ENCODE measurements at places on chromosomes 4 and X.

- DNase-seq = no peak
Observed at GRCh38 chrX:3290561-3290960, 55.9 kb downstream of the MXRA5 start.

GRCh38 chr4:142307857-142308256, 538.2 kb downstream of the INPP4B start:
- DNase-seq = no peak

DNA sequence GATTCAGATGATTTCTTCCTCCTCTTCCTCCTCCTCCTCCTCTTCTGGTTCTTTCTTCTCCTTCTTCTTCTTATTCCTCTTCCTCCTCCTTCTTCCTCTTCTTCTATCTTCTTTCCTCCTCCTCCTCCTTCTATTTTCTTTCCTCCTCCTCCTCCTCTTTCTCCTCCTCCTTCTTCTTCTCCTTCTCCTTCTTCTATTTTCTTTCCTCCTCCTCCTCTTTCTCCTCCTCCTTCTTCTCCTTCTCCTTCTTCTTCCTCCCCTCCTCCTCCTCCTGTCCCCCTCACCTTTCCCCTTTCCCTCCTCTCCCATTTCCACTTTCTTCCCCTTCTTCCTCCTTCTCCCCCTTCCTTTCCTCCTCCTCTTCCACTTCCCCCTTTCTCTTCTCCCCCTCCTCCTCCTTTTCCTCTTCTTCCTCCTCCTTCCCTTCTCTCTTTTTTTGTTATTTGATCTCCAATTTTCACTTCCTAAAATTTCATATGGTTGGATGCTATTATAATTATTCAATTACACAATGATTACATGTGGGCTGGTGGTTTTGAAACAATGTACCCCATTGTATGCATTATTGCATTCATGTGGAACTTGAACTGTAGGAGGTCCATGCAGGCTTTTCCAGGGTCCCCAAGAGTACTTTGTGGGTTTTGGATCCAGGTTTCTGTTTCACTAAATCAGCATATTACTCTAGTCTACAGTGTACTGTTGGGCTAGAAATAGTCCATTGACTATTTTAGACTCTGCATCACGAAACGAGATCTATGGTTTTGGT, 68.1 kb downstream of the SORBS2 start:
- DNase-seq = no peak

DNA sequence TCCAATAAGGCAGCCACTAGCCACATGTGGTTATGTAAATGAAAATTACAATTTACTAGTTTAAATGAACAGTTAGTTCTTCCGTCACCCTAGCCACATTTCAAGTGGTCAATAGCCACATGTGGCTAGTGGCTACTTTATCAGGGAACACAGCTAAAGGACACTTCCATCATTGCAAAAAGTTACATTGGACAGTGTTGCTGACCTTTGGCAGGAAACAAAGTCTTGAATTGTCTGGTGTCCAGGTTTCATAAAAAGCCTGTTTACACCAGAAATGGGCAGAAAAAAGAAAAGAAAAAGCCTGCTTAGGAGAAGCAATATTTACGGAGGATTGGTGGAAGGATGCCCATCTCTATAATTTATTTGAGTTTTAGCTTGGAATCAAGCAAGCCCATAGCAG, 38.6 kb downstream of the RWDD4 start:
- no peak for DNase-seq

DNA sequence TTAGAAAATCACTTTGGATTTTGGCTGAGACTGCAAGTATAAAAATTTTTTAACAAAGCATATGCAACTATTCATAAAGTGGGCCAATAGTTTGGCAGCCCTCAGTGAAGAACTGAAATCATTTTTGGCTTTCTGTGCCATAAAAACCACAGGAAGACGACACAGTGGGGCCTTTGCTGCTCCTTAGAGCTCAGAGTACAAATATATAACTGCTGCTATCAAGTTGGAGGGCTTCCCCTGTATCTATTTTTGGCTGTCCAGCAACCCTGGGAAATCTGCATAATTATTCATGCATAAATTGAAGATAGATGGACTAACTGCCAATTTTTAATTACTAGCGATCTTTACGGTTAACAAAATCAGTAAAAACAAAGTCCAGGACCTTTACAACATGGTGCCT, 51.5 kb upstream of the FTHL17 start:
- no peak for DNase-seq

DNA sequence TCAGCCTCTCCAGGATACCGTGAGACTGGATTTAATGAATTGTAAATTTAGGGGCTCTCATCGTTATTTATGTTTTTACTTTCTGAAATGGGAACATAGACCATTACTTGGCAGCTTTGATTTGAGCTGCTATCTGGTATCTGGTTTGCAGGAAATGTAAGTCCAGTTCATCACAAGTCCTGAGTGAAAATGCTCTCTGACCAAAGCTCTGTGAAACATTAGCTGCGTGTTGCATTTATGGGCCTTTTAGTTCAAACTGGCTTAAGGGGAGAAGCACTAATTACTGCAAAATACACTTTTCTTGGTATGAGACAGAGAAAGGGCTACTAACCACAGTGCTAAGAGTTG, 420 bp downstream of the CC2D2A start:
- DNase-seq = no peak

DNA sequence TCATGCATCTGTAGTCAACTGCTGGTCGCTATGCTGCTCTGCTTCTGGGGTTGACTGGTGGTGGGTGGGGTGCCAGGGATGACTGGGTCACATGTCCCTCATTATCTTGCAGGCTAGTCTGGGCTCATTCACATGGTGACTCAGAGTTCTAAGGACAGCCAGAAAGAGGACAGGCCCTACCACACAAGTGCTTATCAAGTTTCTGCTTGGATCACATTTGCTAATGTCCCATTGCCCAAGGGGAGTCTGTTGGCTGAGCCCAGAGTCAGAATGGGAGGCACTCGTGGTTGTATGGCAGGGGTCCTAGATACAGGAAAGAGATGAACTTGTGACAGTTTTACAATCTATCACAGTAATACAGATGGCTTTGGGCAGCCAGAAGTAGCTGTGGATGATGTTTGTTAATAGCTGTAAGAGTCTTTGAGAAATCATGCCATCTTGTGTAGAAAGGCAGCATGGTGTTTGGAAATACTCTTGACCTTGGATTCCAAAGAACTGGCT, 221.3 kb downstream of the GPAT3 start:
- DNase-seq = no peak

- no peak for DNase-seq
Observed at GRCh38 chr4:39047681-39048080, 14.4 kb upstream of the KLHL5 start.

DNA sequence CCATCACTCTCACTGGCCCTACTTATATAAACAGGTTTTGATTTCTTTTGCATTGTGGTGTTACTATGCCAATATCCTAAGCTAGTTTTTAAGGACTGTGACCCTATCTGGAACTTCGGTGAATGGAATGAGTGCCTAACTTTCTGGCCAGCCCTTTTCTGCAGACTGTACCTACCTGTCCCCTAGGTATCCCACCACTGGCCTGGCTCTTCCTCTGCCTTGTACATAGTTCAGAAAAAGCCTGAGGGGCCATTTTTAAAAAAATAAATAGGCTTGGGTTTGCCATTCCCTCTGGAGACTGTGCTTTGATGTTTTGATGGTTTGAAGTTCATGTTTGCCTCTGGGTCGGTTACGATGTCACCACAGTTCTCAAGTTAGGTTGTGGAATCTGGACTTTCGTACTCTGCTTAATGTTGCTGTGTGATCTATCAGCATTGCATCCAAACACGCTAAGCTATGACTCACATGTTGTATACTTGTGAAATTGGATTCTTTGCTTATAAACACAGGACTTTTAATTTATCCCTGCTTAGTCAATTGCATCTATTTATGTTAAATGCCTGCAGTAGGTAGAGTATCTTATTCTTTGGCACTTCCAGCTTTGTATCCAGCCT, 182.0 kb downstream of the ANKRD50 start:
- no peak for DNase-seq

DNA sequence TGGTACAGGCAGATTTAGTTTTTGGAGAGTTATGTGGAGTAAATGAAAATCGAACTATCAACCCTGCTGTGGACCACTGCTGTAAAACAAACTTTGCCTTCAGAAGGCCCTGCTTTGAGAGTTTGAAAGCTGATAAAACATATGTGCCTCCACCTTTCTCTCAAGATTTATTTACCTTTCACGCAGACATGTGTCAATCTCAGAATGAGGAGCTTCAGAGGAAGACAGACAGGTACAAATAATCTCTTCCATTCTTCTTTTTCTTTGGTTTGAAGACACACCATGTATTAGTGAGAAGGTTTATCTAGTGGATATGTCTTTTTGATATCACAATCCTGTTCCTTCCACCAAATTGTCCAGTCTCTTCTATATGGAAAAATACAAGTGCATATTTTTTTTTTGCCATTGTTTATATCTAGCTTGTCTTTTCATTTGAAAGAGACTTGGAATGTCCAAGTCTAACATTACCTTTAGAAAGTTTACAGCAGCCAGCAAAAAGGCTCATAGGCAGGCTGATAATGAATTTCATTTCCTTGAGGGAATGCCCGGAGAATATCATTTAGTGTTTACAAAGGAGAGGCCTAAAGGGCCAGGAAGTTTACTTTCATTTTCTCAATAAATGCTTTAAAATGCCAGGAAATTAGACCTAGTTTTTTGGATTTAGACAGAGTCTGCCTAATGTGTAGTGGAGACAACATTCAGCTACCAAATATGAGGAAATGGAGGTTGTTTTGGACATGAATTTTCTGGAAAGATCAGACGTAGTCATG, 18.6 kb downstream of the AFM start:
- no peak for DNase-seq

- DNase-seq = no peak
Observed at GRCh38 chrX:4373791-4374190, 660.3 kb upstream of the PRKX start.
